ENCODE measurements at places on chromosomes 4 and X.

GRCh38 chr4:41012293-41012692, 202.0 kb downstream of the APBB2 start:
- DNase-seq: no peak

GRCh38 chrX:129540722-129541184, 694 bp downstream of the OCRL start:
- no peak for DNase-seq

GRCh38 chr4:187887906-187888305, 107.7 kb upstream of the ZFP42 start:
- no peak for DNase-seq

DNA sequence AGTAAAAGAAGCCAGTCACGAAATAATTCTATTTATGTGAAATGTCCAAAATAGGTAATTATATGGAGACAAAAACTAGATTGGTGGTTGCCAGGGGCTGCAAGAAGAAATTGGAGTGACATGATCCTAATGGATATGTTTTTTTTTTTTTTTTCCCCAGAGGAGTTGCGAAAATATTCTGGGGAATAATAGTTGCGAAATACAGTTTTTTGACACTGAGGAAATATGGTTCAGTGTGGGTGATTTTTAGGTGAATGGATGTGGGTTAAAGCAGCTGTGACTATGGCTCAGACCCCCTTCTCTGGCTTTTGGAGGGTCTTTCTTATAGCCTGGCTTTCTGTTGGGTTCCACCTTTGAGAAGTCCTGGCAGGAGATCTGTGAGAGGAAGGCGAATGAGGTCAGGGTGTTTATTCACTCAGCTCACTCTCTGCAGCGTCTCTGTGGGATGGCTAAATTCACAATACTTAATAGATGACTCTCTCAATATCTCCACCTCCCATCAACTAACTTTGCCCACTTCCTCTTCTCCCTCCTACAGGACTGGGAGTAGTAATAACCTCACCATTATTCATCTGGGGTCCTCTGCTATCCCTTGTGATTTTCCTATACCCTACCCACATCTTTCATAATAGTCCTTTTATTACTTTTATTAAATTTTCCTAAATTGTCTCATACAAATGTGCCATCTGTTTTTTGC, 15.3 kb upstream of the RAB9B start:
- no peak for DNase-seq

DNA sequence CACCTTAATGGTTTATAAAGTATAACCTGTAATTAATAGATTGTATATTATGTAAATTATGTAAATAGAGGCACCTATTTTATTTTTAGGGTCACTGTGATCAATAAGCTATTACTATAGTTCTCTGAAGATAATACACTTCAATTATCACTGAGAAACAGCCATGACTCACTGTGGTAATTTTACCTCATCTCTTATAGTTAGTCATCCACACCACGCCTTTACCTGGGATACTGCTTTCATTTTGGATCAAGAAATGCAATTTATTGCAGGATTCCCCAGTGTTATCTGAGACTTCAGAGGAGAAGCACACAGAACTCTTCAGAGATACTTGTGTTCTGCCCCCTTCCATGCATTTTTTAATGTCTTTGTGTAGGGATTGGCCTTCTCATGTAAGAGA, 348.1 kb upstream of the ATOH1 start:
- DNase-seq: no peak

DNA sequence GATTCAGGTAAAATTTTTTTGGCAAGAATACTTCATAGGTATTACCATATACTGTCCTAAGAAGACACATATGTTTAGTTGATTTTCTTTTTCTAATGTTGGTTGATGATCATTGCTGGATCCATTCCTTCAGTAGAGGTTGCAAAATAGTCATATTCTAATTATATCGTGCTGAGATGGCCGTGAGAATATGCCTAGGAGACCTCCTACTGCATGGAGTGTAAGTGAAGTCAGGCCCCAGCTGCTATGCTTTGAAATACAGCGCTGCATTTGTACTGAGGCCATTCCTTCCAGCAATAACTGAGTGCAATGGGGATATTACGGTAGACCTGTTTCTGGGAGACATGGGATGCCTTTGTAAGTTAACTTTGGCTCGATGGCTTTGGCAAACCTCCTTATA, 6.7 kb upstream of the PLAC8 start:
- no peak for DNase-seq

DNA sequence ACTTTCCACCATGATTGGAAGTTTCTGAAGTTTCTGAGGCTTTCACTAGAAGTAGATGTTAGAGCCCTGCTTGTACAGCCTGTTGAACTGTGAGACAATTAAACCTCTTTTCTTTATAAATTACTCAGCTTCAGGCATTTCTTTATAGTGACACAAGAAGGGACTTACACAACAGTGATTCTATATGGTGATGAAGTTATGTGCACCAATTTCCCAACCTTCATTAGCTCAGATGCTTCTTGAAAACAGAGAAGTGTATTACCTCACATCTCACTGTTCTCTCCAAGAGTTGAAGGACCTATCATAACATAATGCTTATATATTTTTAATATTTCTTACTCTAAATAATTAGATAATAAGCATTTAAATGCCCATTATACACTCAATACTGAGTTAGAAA, 202.1 kb upstream of the ANXA10 start:
- no peak for DNase-seq

DNA sequence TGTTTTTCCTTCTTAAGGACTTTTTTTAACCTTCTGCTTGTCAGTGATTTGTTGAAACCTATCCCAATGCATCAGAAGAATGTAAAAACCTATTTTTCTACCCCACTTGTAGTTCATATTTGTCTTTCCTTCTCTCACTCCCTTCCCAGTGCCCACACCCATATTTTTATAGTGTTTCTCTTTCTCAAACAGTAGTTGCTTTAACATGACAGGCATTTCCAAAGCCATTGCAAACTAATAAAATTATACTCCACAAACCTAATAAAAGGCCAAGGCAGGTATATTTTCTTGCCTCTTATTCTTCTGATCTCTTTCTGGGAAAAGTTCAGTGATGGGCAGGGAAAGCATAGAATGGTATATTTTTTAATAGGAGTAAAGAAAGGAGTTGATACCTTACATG, 35.7 kb upstream of the FHDC1 start:
- no peak for DNase-seq

DNA sequence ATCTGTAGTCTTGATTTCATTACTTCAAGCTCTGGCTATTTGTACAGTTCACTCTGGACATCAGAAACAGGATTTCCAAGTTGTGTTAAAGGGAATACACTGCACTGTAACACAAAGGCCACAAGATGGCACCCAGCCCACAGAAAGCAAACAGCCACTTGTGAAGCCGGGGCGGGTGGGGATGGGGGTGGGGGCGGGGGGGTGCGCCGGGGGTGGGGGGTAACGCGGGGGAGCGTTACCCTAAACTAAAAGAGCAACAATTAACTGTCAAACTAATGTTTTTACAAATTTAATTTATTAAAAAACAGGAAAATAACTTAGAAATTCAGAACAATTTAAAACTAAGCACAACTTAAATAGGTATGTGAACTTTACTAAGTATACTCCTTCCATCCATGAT, 27.3 kb downstream of the PRDX4 start:
- DNase-seq: no peak

DNA sequence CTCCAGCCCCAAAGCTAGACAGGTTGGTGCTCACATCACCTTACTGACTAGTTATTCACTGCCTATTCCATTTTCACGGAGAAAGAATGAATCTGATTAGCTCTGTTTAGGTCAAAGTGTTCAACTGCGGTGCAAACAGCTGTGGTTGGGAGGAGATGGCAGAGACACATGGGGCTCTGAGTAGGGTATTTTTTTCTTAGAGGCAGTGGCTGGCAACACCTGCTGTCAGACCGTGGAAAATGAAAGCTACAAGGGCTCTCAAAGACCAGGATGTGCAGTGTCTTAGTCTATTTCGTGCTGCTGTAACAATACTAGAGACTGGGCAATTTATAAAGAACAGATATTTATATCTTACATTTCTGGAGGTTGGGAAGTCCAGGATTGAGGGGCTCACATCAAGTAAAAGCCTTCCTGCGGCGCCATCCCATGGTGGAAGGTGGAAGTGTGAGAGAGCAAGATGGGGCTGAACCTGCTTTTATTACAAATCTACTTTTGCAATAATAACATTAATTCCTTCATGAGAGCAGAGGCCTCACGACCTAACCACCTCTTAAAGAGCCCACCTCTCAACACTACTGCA, 10.6 kb downstream of the NYX start:
- no peak for DNase-seq

DNA sequence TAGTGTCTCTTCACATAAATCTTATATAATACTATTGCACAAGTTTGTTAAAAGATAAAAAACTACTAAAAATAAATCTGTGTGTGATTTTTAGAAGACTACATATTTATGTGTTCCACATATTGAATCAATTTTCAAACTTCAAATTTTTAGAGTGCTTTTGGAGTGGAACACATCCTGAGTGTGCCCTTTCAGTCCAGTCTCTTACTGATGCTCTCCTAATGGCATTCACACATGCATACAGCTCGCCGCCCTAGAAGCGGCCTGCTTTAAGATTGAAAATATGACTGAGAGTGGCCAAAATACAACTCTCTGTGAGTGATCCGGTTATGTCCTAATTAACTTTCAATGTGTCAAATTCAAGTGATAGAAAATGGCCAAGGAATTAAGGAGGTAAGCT, 628.8 kb downstream of the ANKRD50 start:
- no peak for DNase-seq

- no peak for DNase-seq
Observed at GRCh38 chrX:39020051-39020669, 218.9 kb downstream of the MID1IP1 start.

- no peak for DNase-seq
Observed at GRCh38 chrX:109187473-109188168, 294.3 kb downstream of the GUCY2F start.

GRCh38 chrX:144566592-144566991, 680.7 kb upstream of the SPANXN1 start:
- no peak for DNase-seq

- no peak for DNase-seq
Observed at GRCh38 chr4:108702960-108703359, 52.6 kb downstream of the OSTC start.

DNA sequence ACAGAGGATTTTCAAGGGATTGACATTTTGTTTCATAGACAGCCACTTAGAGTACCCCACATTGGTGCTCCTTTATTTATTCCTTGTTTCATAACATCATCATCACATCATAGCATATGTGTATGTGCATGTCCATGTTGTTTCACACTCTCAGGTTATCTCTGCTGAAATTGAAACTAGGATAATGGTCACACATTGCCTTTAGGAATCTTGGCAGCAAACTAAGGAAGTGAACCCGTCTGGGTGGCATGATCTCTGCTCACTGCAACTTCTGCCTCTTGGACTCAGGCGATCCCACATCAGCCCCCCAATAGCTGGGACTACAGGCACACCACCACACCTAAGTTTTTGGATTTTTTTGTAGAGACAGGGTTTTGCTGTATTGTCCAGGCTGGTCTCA, 234.2 kb upstream of the ANKRD50 start:
- no peak for DNase-seq

- DNase-seq: no peak
Observed at GRCh38 chr4:152885185-152885584, 50.9 kb upstream of the FHDC1 start.

DNA sequence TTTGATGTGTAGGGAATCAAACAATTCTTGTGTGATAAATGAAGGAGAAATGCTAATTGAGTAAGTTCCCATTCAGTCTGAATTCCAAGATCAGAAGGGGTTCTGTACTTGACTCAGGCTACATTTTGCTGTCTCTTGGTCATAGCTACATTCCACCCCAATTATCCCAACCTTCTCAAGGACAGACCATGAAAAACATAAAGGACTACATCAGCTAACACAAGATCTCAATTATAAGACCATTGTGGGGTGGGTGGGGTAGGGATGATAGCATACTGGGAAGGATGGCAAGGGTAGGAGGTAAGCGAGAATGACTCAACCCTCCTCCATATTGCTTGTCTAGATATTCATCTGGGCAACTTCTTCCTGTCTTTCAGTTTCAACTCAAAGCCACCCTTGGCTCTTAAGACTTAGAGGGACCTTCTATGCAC, 87.4 kb upstream of the ETNPPL start:
- DNase-seq: no peak

- DNase-seq: no peak
Observed at GRCh38 chrX:134484039-134484438, 24.1 kb downstream of the HPRT1 start.

DNA sequence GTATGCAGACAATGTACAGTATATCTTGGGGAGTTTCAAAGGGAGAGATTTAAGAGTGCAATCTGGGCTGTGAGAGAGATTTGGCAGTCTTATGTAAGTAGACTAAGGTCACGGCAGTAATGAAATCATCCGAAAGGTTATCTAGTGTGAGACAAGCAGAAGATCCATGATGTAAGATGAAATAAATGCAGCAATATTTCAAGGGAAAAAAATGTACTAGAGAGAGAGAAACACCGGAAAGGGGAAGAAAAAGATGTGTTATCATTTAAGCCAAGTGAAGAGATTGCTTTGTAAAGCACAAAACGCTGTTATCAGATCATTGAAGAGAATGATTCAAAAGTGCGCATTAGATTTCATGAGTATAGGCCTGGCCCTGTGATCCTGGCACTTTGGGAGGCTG, 88.4 kb upstream of the GUCY1A1 start:
- DNase-seq: no peak

DNA sequence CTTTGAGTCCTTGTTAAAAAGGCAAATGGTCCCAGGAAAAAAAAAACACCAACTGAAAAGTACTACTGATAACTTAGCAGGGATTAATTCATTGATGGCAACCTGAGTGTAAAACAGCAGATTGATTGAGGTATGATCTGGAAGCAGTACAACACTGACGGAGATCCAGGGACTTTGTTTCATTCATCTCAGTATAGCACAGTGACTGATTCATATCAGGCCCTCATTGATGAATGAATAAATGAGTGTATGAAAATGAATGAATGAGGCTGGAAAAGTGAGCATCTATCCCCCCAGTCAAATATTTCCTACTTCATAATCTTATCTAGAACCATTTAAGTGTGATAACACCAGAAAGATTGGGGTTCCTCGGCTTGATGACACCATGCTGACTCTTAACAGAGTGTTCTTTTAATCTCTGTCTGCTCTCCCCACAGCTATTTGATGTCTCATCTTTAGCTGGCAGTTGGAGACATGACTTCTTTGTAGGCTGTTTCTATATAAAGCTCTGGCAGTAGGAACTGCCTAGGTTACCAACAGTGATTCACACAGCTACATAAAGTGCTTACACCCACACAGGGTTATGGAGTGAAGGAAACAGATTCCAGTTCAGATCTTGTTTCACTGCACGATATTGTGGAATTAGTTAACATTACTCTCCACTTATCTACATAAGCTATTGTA, 18.6 kb upstream of the RNF128 start:
- DNase-seq: no peak

DNA sequence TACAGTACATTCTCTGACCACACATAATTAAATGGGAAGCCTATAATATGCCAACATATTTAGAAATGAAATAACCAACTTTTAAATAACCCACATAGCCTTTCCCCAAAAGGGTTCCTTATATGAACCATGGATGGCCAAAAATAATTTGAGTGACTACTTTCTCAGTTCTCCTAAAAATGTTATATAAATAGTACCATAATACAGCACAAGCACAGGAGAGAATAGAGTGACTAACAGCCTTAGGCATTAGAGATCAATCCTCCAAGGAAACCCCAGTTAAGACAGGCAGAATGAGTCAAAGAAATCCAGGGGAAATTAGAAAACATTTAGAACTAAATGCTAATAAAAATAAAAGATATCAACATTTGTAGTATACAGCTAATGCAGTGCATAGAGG, 50.2 kb downstream of the ANKRD17 start:
- no peak for DNase-seq

Data from stimulated activated CD8-positive, alpha-beta memory T cell treated with anti-CD3 and anti-CD28 coated beads, Interleukin-7, amount 100 ng/mL, for 1 hour (primary cell).